ENCODE measurements at places on chromosomes 16 and 17.

GRCh38 chr17:72618001-72618509, 474.4 kb downstream of the SLC39A11 start:
- no peak for DNase-seq
- no peaks in the 10 kb centered on the region for H3K4me1 ChIP-seq
- H3K36me3 ChIP-seq = no peaks in the 10 kb centered on the region
- no peak overlapping the region for H3K4me3 ChIP-seq
- no peak overlapping the region for H3K27ac ChIP-seq

- no peaks in the 10 kb centered on the region for H3K36me3 ChIP-seq
- no peak overlapping the region for H3K27ac ChIP-seq
- peaks cover 12% of the 10 kb centered on the region for H3K27me3 ChIP-seq
- H3K4me1 ChIP-seq = no peaks in the 10 kb centered on the region
Measured at GRCh38 chr17:27965224-27965623, 72.1 kb upstream of the LYRM9 start.

DNA sequence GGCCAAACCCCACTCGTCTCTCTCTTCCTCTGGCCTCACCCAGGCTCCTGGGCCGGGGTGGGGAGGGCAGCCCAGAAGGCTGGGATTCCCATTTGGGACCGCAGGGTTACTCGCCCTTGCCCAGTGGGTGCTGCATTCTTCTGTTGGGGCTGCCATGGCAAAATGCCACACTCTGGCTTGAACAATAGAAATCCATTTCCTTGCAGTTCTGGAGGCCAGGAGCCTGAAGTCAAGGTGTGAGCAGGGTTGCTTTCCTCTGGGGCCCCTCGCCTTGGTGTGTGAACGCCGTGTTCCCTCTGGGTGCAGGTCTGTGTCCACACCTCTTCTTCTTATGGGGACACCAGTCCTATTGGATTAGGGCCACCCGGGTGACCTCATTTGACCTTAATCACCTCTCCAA, 105.8 kb upstream of the GSE1 start:
- no peaks in the 10 kb centered on the region for H3K27me3 ChIP-seq
- DNase-seq = no peak
- H3K27ac ChIP-seq = no peak overlapping the region
- H3K4me3 ChIP-seq = no peak overlapping the region

- no peak for DNase-seq
- H3K27ac ChIP-seq = no peak overlapping the region
- no peak overlapping the region for H3K4me3 ChIP-seq
- H3K27me3 ChIP-seq = no peaks in the 10 kb centered on the region
- no peaks in the 10 kb centered on the region for H3K4me1 ChIP-seq
Measured at GRCh38 chr16:945271-946047, 25.3 kb downstream of the LMF1 start.

GRCh38 chr16:22316411-22316811, 19.2 kb downstream of the POLR3E start:
- no peaks in the 10 kb centered on the region for H3K27me3 ChIP-seq
- no peak overlapping the region for H3K27ac ChIP-seq
- no peak overlapping the region for H3K4me3 ChIP-seq
- no peaks in the 10 kb centered on the region for H3K4me1 ChIP-seq
- peaks cover 18% of the 10 kb centered on the region for H3K36me3 ChIP-seq

Measured in SJCRH30 (cell line).